ENCODE measurements at places on chromosomes 13 and 19.

DNA sequence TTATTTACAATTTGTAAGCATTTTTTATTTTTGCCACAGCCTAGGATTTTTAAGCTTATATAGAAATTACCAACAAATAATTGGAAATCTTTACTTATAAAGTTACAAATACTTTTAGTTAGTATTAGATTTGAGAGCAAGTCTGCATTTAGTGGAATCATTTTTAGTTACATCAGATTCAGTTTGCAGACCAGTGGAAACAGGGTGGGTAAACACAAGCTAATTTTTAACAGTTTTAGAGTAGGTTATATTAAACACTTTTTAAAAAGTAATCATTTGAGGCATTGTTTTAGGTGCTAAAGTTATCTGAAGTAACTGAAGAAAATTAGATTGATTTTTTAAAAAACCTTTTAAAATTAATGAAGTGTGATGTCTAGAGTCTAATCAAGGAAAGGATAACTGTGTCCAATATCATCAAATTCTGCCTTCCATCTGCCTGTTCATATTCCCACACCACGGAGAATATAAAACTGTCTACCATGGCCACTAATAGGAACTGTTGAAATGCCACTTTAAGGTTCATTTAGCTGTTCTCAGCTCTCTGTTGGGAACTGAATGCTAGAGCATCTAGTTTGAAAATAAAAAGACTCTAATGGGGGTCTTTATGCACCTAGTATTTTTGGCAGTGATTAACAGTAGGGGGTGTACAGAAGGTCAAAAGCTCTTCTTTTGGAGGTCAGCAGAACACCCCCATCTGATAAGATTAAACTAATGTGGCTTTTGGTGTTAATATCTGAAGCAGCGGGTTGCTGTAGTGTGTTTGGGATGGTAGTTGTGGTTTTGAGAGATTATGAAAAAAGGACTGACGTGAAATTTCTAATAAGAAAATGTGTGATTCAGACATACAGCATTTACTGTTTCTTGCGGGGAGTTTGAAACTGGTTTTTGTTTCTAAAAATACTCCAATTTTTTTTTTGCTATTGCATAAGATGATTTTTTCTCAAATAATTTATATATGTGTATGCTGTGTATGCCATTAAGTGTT is 66.5 kb downstream of the NDFIP2 start:
- DNase-seq = no peak
- H3K36me3 ChIP-seq = no peaks in the 10 kb centered on the region
- H3K4me1 ChIP-seq = peaks cover 5% of the 10 kb centered on the region
- H3K27ac ChIP-seq = no peak overlapping the region

DNA sequence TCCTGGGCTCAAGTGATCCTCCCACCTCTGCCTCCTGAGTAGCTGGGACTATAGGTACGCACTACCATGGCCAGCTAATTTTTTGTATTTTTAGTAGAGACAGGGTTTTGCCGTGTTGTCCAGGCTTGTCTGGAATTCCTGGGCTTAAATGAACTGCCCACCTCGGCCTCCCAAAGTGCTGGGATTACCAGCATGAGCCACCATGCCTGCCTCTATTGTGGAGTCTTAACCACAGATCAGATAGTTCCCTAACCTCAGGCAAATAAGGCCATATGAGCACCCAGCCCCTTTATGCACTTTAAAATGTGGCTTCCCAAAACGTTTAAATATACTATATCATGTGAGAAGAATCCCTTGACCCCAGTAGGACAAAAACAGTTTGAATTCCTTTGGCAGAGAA is 16.4 kb downstream of the CNMD start:
- no peak overlapping the region for H3K4me3 ChIP-seq
- peaks cover 76% of the 10 kb centered on the region for H3K27me3 ChIP-seq
- H3K4me1 ChIP-seq = no peaks in the 10 kb centered on the region
- H3K27ac ChIP-seq = no peak overlapping the region
- H3K36me3 ChIP-seq = no peaks in the 10 kb centered on the region

GRCh38 chr13:36360903-36361302 is 14.7 kb upstream of the SPART start:
- no peak overlapping the region for H3K4me3 ChIP-seq
- no peak for DNase-seq
- no peak overlapping the region for H3K27ac ChIP-seq
- no peaks in the 10 kb centered on the region for H3K27me3 ChIP-seq
- H3K36me3 ChIP-seq = no peaks in the 10 kb centered on the region
- no peaks in the 10 kb centered on the region for H3K4me1 ChIP-seq

DNA sequence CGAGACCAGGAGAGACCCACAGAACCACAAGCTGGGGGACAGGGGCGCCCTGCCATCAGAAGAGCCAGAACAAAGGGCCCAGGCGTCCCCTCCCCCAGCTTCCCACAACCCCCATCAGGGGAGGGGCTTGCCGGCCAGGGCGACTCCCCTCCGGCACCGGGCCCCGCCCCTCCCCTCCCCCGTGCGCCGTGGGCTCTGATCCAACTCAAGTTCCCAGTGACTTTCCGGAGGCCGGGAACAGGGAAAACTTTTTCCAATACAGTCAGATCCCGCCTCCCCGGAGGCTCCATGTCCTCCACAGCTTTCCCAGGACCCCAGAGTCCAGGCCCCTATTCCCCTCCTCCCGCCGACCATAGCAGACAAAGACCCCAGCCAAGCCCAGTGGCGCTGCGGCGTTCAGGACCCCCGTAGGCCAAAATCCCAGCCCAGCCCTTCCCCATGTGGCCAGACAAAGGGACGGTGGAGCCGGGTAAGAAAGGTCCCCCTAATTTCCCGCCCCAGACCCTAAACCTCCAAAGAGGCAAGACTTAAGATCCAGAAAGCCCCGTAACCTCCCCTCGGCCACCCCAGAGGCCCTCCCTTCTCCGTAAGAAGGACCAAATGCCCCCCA is 673 bp downstream of the TEAD2 start:
- no peak overlapping the region for H3K4me3 ChIP-seq
- H3K4me1 ChIP-seq = peaks cover 6% of the 10 kb centered on the region
- H3K27me3 ChIP-seq = peaks cover 11% of the 10 kb centered on the region

DNA sequence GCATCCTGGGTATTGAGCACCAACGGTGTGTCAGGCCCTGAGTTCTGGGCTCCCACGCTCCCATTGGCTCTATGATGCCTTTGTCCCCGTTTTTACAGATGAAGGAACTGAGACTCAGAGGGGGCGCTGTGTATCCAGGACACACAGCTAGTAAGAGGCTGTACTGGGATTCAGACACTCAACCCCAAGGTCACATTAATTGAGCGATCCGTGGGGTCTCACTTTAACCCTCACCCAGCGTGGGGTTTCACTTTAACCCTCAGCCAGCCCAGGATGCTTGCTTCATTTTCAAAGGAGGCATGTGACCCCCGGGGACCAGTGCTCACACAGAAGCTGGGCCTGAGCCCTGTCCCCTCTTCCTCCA is 42.6 kb downstream of the CYP4F22 start:
- no peak overlapping the region for H3K27ac ChIP-seq
- peaks cover 5% of the 10 kb centered on the region for H3K36me3 ChIP-seq
- peaks cover 33% of the 10 kb centered on the region for H3K4me1 ChIP-seq
- H3K27me3 ChIP-seq = no peaks in the 10 kb centered on the region

GRCh38 chr13:27201661-27202060 is 30.1 kb upstream of the USP12 start:
- no peak for DNase-seq
- H3K27me3 ChIP-seq = peaks cover 1% of the 10 kb centered on the region
- H3K27ac ChIP-seq = no peak overlapping the region
- H3K4me1 ChIP-seq = no peaks in the 10 kb centered on the region
- no peak overlapping the region for H3K4me3 ChIP-seq
- H3K36me3 ChIP-seq = no peaks in the 10 kb centered on the region

DNA sequence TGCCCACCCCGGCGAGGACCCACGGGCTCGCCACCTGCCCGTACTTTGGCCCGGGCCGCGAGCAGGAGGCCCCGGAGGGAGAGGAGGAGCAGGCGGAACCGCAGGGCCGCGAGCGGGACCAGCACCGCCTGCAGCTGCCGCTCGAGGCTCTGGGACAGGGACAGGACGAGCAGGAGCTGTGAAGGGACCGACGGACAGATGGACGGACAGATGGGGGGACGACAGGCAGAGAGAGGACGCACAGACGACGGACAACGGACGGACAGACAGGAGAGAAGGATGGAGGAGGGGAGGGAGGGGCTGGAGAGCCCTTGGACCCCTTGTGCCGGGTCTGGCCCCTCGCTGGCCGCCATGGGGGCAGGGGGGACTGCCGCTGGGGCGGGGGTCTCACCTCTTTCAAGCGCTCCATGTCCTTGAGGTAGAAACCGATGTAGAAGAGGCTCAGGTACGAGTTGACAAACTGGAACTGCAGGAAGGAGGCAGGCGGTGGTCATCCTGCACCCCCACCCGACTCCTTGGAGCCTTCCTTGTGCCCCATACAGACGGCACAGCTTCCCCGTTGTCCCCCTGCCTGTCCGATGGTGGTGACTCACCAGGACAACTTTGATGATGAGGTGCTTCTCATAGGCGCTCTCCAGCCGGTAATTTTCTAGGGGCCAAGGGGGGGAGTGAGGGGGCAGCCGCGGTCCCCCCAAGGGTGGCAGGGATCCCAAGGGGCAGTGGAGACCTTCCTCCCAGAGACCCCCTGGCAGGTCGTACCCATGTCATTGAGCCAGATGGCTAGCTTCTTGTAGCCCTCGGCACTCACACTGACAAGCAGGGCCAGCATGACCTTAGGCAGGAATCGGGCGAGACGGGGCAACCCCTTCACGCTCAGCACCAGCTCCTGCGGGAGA is 5.0 kb downstream of the ANO8 start:
- peaks cover 2% of the 10 kb centered on the region for H3K36me3 ChIP-seq
- peaks cover 20% of the 10 kb centered on the region for H3K4me1 ChIP-seq
- no peak overlapping the region for H3K27ac ChIP-seq
- peak overlapping the region; percentile 68 for H3K4me3 ChIP-seq
- no peaks in the 10 kb centered on the region for H3K27me3 ChIP-seq
- DNase-seq = no peak

DNA sequence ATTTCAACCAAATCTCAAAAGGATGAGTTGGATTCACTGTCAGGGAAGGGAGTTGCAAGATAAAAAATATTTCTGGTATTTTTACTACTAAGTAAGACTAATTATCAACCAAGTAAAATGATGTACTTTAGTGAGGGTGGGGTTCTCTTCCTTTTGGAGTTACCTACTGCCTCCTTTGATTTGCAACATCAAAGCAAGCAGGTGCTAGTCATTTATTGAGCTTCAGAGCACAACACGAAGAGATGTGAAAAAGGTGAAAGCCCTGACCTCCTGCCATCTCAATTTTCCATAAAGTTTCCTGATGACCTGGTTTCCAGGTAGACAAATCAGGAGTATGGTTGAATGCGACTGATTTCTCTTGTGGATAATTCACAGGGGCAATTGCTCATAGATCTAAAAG is 96.0 kb downstream of the CDADC1 start:
- no peak for DNase-seq
- no peak overlapping the region for H3K4me3 ChIP-seq
- no peaks in the 10 kb centered on the region for H3K4me1 ChIP-seq
- peaks cover 2% of the 10 kb centered on the region for H3K36me3 ChIP-seq
- H3K27ac ChIP-seq = no peak overlapping the region

- H3K4me1 ChIP-seq = peaks cover 41% of the 10 kb centered on the region
- peak overlapping the region; percentile 41 for H3K27ac ChIP-seq
- H3K27me3 ChIP-seq = no peaks in the 10 kb centered on the region
- no peak for DNase-seq
- peaks cover 40% of the 10 kb centered on the region for H3K36me3 ChIP-seq
Observed at GRCh38 chr13:20001366-20002190, 43.1 kb downstream of the ZMYM2 start.

DNA sequence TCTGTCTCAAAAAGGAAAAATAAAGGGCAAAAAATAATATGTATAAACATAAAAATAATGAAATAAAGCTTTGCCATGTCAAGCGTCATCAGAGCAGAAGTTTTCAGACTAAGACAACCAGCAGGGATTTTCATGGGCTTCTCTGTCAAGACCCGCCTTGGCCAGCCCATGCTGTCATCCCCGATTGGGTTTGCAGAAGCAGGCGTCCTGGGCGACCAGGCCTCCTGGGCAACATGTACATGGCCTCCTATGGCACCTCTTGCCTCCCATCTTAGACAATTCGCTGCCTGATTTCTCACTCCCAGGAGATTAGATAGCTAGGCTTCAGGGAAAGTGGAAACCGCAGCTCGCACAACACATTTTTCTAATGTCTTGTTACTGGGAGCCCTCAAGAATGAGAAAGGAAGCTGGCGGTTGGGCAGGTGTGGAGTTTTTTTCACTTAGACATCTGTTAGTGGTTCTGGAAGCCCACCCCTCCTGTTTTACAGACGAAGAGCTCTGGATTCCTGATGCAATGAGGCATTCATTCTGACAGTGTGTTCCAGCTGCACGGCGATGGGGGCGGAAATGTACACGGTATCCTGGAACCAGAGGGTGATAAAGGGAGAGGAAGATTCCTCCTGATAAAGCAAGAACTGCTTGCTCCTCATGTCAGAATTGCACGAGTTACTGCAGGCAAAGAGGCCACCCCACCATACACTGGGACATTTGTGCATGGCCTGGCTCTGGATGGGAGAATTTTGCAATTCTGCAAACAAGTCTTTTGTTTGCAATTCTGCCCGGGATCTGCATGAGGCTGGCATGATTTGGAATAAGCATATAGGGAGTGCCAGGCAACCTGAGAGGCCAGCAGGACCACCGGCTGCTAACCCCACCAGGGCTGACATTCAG is 47.4 kb upstream of the KATNAL1 start:
- H3K36me3 ChIP-seq = peaks cover 6% of the 10 kb centered on the region
- peaks cover 10% of the 10 kb centered on the region for H3K4me1 ChIP-seq
- no peak overlapping the region for H3K4me3 ChIP-seq
- no peaks in the 10 kb centered on the region for H3K27me3 ChIP-seq
- H3K27ac ChIP-seq = no peak overlapping the region

DNA sequence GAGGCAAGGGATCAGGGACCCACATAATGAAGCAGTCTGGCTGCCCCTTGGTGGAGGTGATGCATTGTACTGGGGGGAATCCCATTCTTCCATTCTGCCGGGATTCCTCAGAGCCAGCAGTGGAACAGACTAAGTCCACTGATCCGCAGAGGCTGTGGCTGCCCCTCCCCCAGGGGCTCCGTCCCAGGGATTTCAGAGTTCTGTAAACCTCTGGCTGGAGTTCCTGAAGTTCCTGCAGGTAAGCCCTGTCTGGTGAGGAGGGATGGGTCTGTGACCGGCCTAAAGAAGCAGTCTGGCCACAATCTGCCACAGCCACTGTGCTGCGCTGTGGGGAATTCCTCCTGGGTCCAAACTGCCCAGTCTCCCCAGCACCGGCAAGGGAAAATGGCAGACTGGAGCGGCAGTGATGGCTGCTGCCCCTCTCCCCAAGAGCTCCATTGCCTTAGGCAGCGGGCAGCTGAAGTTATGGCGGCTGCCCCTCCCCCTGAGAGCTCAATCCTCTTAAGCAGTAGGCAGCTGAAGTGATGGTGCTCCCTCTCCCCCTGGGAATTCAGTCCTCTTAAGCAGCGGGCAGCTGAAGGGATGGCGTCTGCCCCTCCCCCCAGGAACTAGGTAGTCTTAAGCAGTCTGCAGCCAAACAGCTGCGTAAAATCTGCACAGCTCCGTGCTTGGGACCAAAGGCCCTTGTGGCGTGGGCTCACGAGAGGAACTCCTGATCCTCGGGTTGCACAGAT is 155.7 kb downstream of the PCDH17 start:
- no peaks in the 10 kb centered on the region for H3K27me3 ChIP-seq
- H3K27ac ChIP-seq = no peak overlapping the region
- no peaks in the 10 kb centered on the region for H3K36me3 ChIP-seq
- DNase-seq = no peak
- H3K4me3 ChIP-seq = no peak overlapping the region

GRCh38 chr19:39428283-39429112 is 7.3 kb downstream of the RPS16 start:
- H3K4me3 ChIP-seq = no peak overlapping the region
- no peak overlapping the region for H3K27ac ChIP-seq
- H3K4me1 ChIP-seq = peaks cover 20% of the 10 kb centered on the region

- peaks cover 5% of the 10 kb centered on the region for H3K4me1 ChIP-seq
- no peak for DNase-seq
- H3K36me3 ChIP-seq = peaks cover 3% of the 10 kb centered on the region
- no peak overlapping the region for H3K4me3 ChIP-seq
- H3K27me3 ChIP-seq = peaks cover 12% of the 10 kb centered on the region
Observed at GRCh38 chr19:18393836-18394235, 3.6 kb downstream of the LRRC25 start.
